Lower lobe of right lung (tissue), 2 donors: ENCODE measurements at places on chromosomes 2 and 18. TPM values are rescaled to one million over a fixed set of nuclear protein-coding genes. Genes with fewer than 3 reads are reported as not detected.
A peak's percentile ranks its signal among the peaks of the same experiment; 100 is the strongest.

DNA sequence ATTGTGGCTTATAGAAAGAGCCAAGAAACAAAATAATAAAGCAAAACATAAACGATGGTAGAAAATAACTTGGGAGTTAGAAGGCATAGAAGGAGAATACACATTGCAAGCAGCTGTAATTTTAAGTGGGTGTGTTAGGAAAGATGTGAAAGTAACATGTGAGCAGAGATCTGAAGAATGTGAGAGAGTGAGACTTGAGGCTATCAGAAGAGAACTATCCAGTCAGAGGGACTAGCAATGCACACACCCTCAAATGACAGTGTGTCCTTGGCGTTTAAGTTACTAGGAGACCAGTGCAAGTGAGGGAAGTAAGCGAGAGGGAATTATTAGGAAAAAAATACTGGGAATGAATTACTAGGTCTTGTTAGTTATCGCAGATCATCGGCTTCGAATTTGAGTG, 304.9 kb downstream of the DSEL start:
- H3K4me3 ChIP-seq: no peak overlapping the region
- no peak overlapping the region for H3K27ac ChIP-seq
- DNase-seq: no peak
- no peaks in the 10 kb centered on the region for H3K4me1 ChIP-seq
- no peaks in the 10 kb centered on the region for H3K27me3 ChIP-seq

- H3K36me3 ChIP-seq: no peaks in the 10 kb centered on the region
- no peak overlapping the region for H3K27ac ChIP-seq
- H3K27me3 ChIP-seq: no peaks in the 10 kb centered on the region
- H3K4me1 ChIP-seq: peaks cover 27% of the 10 kb centered on the region
- H3K4me3 ChIP-seq: no peak overlapping the region
Measured at GRCh38 chr2:23506531-23507266, 121.7 kb downstream of the KLHL29 start.

DNA sequence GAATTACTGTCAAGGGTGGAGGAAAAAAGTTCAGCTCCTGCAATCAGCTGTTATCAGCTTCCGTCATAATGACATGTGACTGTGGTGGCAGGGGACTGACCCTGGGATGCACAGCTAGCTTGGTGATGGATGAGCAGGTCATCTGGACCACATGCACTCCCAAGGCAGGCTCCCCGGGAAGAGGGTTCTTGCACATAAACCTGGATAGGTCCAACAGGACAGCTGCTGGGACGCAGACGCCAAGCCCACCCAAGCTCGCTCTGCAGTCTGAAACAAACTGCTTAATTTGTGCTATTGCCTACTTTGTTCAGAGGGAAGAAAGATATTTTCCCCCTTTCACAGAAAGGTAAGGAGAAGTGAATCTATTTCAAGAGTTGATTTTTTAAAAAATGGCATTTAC, 30.2 kb downstream of the FAM178B start:
- no peak overlapping the region for H3K27ac ChIP-seq
- no peaks in the 10 kb centered on the region for H3K36me3 ChIP-seq
- H3K4me3 ChIP-seq: no peak overlapping the region
- H3K27me3 ChIP-seq: no peaks in the 10 kb centered on the region
- DNase-seq: no peak

DNA sequence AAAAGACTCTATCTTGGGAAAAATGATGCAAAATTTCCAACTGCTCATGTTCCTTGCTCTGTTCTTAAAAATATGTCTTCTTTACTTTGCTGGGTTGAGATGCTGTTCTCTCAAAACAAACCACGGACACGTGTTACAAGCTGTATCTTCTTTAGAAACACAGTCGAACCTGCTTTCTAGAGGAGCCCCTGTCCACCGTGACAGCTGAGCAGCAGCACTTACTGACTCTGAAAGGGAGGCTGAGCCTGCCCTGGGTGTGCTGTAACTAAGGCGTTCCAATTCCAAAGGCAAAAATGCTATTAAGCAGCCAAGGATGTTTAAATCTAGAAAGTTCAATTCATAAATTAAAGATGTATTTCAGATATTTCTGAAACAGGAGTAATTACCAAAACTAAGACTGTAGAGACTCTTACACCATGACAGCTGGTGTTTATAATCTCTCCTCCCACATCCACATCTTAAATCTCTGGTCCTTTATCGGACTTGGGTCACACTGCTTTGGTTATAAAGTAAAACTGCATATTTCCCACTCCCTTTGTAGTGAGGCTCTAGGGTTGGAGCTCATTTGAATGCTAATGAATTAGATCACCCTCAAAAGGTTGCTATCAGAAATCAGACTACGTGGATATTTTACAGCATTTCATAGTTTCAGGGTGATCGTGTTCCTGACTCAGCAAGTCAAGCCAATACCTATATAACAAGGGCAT, 281.2 kb upstream of the LYPD1 start:
- no peaks in the 10 kb centered on the region for H3K36me3 ChIP-seq
- no peak for DNase-seq
- H3K4me3 ChIP-seq: no peak overlapping the region
- H3K27me3 ChIP-seq: no peaks in the 10 kb centered on the region
- no peaks in the 10 kb centered on the region for H3K4me1 ChIP-seq

DNA sequence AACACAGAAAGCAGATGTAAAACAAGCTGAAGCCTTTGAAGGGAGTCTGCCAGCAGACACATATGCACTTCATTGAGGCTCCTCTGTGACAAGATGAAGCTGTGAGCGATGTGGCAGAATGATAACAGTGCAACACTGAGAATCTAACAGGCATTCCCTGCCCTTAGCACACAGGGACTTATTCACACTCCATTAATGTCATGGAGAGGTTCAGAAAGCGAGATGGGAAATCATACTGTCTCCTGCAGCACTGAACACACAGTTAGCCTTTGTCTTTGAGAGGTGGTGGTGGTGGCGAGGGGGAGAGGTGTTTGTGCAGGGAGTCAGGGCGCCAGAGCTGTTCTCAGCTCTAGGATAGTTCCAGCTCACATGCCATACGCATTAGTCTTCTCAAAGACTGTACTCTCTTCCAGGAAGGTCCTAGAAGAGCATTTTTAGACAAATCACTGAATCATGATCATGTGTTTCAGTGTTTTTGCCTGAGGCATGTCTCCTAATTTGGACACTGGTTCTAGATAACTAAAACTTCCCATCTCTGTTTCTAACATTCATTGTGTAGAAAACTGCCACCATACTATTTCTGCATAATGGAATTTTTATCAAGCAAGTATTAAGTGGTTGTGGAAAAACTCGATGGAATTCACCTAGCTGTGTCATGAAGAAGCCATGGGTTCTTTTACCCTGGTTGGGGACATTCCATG, 93.5 kb upstream of the ITGB6 start:
- H3K27me3 ChIP-seq: no peaks in the 10 kb centered on the region
- H3K27ac ChIP-seq: peak overlapping the region; percentile 59
- H3K4me3 ChIP-seq: no peak overlapping the region
- H3K4me1 ChIP-seq: peaks cover 56% of the 10 kb centered on the region
- peaks cover 34% of the 10 kb centered on the region for H3K36me3 ChIP-seq

GRCh38 chr2:32851777-32852439, 94.8 kb upstream of the LTBP1 start:
- H3K36me3 ChIP-seq: no peaks in the 10 kb centered on the region
- DNase-seq: no peak
- no peak overlapping the region for H3K27ac ChIP-seq
- H3K27me3 ChIP-seq: no peaks in the 10 kb centered on the region
- no peak overlapping the region for H3K4me3 ChIP-seq
- no peaks in the 10 kb centered on the region for H3K4me1 ChIP-seq

GRCh38 chr2:100998235-100998573, 3.9 kb upstream of the RPL31 start:
- no peak for DNase-seq
- no peaks in the 10 kb centered on the region for H3K27me3 ChIP-seq
- peaks cover 10% of the 10 kb centered on the region for H3K4me1 ChIP-seq
- peaks cover 17% of the 10 kb centered on the region for H3K36me3 ChIP-seq

The UPP2 gene
- total RNA-seq: not detected

The GATA6 gene
- 22.1 TPM for total RNA-seq

The CROCC2 gene
- 3.4 TPM for total RNA-seq

The SERPINB11 gene
- total RNA-seq: 0.77 TPM

The NMUR1 gene
- total RNA-seq: 4.4 TPM

The STEAP3 gene
- total RNA-seq: 18.3 TPM

The ASIC4 gene
- total RNA-seq: 0.53 TPM

The MC4R gene
- 0.35 TPM for total RNA-seq
